Stimulated activated CD4-positive, alpha-beta T cell treated with anti-CD3 and anti-CD28 coated beads, TNF-alpha, amount 100 ng/mL, for 1 hour (primary cell): ENCODE measurements at places on chromosomes 5 and 9.

GRCh38 chr5:163496286-163496685 lies 9.1 kb upstream of the MAT2B start:
- no peak for DNase-seq

DNA sequence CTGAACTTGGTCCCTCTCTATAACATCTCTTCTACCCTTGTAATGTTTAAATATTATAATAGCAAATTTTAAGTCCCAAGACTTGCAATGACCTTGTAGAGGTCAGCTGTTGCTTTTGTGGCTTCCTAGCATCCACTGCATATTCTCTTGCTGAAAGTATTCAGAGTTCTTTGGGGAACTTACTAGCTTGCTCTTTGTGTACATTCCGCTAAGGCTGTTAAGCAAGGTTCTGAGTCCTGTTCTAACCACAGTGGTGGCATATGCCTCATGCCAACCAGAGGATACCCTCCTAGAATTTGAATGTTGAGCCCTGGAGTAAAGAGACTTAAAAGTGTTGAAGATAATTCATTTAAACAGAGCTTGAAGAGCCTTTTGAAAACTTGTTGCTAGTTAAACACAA lies 570.9 kb downstream of the TLE1 start:
- no peak for DNase-seq

- DNase-seq = no peak
These were observed 12.0 kb downstream of the EXOC3 start for GRCh38 chr5:454936-455335.

GRCh38 chr9:136131629-136132511 lies 13.2 kb upstream of the TMEM250 start:
- no peak for DNase-seq

DNA sequence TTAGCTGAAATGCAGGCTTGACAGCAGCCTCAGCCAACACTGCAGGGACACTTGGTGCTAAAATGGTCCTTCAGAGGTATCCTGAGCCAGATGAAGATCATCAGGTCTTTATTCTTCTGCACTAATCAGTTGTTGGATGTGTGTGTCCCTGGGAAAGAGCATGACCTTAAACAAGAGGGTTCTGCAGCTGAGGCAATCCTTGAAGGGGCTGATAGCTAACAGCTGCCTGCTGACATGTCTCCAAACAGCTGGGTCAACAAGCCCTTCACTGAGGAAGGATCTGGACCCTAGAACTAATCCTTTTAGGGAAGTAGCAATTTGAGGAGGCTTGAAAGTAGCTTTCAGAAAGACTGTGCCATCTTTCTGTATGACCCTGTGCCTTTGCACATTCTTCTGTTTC lies 376.3 kb upstream of the ACTBL2 start:
- no peak for DNase-seq

DNA sequence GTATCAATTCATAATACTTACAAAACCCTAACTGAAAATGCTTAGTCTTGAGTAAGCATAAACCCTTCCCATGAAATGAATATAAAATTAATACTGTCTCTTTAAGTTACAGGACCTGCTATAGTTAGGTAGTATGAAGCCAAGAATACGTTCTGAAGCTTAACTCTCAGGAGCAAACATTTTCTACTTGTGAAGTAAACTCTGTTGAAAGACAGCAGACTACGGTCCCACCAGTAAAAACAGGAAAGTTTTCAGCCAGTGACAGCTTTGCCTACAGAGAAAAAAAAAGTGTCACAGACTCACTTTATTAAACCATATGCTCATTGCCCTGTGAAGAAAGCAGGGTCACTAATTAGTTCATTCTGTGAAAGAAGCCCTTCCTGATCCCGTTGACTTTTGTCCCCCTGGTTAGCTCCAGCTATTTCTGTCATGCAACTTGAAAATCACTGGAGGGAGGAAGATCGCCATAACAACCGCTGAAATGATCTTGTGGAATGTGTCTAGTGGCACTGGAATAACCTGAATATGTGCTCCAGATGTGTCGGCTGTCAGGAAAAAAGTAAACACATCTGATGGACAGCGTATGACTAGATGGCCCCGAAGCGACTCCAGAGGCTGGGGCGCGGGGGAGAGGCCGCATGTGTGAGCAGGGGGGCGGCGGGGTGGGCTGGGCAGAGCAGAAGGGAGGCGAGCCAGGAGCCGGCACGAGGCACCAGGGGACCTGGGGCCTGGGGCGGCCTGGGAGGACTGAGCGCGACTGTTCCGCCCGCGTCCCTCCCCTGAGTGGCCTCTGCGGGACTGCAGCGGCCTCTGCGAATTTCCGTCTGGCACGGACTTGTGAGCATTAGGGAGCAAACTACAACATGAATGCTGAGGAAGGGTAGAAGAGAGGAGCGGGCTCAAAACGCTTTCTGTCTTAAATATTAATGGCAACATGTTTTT lies 41.9 kb downstream of the BNC2 start:
- no peak for DNase-seq

GRCh38 chr9:1008216-1008615 lies 31.8 kb downstream of the DMRT3 start:
- no peak for DNase-seq

DNA sequence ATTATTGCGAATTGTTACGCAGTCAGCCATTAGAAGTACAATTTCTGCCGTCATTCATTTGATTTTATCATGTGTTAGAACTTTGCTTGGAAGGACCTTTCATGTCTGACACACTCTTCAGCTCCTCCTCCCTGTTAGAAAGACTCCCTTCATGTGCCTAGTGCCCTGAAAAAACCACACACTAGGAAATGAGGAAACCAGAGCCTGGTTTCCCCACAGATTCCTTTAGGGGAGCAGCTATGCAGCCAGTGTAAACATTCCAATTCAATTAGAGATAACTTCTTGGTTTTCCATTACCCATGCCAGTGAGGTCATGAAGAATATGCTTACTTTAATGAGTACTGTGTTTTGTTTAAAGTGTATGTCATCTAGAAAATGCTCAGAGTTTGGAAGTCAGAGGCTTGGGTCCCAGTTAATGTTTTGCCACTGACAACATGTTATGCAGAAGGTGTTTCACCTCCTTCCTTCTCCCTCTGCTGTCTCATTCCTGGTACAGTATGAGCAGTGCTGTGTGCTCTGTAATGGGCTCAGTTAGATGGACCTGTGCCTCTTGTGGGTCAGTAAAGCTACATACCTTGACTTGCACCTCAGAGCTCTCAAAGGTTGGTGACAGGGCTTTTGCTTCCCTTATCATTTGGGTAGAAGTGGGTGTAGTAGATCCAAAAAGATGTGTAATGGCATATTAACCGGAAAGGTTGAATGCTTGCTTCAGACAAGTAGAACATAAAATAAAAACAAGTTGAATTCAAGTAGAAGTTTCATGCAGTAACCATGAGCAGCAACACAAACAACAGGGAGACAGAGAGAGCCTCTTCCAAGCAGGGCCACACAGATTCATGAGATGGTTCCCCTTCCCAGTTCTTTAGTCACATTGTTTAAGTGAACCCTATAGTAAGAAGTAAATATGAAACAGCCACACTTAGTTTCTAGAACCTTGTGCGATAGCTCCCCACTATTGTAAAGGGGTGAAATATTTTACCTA lies 52.6 kb upstream of the TNFAIP8 start:
- DNase-seq = no peak

DNA sequence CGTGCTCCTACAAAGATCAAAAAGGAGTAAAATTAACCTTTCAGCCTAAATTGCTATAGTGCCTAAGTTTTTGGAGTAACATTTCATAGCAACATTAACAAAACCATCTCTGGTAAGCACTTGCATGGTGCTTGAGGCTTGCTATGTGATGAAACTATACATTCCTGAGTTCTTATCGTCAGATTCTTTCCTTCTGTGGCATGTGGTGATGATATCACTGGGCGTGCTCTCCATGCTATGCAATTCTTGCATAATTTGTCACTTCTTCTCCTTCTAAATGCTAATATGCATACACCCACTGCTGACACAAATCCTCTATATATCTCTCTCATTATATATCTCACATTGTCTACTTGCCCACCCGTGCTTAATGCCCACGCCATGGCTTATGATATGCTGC lies 2019.9 kb downstream of the MAT2B start:
- no peak for DNase-seq

DNA sequence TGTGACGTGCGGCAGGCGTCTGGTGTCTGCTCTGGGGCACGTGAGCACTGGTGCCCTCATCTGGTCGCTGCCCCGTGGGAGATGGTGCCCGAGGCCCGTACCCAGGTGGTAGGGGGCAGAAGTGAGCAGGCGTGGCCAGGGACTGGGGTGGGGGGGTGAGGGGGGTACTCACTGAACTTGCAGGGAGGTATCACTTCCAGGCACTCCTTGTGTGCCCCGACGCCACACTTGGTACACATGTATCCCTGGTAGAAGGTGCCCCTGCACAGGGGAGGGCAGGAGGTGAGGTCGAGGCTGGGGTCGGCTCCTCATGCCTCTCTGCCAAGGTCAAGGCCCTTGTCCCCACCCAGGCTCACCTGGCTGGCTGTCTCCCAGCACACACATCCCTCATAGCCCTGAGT lies 45.2 kb upstream of the SARDH start:
- no peak for DNase-seq

DNA sequence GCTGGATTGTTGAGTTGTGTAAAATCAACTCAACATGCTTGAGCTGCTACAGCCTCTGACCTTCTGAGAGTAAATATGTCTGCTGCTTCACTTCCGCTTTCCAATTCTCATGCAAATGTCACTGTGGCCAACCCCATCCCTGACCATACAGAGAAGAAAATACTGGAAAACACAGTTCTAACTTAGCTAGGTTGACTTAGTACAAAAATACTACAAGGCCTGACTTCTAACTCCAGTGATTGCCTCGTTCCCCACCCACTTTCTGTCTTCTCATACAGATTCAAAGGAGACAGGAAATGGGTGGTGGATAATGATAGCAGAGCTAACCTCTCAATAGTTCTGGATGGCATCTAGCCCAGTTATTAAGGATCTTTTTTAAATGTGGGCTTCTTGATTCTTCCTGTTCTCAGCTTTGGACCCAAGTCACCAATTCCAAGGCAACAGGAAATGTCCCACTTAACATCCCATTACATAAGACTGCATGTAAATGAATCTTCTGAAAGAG lies 226.6 kb upstream of the SLC24A2 start:
- DNase-seq = no peak

DNA sequence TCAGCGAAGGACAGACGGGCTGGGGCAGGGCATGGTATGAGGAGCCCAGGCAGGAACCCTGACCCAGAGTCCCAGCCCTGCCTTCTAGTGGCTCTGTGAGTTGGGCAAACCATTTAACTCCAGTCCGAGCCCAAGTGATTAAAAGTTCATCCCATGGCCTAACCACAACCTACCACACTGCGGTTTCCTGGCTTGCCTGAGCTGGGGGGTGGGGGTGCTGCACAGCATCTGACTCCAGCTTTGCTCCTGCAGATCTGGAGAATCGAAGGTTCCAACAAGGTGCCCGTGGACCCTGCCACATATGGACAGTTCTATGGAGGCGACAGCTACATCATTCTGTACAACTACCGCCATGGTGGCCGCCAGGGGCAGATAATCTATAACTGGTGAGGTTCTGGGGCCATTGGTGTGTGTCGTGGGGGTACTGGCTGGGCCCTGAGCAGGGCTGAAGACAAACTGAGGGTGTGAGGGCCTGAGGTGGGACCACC lies 49.0 kb downstream of the STOM start:
- no peak for DNase-seq

DNA sequence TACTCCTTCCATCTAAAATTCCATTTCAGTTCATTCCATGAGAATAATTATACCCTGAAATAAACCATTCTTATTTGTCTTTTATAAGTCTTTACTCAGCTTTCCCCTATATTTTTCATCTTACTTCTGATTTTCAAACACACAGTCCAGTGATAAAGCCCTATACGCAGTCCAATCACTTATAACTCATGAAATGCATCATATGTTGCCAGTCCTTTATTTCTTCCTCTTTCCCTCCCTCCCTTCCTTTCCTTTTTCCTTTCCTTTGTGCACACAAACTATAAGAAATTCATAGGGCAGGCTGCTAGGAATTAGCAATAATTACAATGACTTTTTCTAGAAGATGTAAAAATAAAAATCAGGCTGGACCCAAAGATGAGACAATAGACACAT lies 58.8 kb upstream of the RPS23 start:
- DNase-seq = no peak
